RPMI8226 (cell line): ENCODE measurements at places on chromosomes 11 and 22.

DNA sequence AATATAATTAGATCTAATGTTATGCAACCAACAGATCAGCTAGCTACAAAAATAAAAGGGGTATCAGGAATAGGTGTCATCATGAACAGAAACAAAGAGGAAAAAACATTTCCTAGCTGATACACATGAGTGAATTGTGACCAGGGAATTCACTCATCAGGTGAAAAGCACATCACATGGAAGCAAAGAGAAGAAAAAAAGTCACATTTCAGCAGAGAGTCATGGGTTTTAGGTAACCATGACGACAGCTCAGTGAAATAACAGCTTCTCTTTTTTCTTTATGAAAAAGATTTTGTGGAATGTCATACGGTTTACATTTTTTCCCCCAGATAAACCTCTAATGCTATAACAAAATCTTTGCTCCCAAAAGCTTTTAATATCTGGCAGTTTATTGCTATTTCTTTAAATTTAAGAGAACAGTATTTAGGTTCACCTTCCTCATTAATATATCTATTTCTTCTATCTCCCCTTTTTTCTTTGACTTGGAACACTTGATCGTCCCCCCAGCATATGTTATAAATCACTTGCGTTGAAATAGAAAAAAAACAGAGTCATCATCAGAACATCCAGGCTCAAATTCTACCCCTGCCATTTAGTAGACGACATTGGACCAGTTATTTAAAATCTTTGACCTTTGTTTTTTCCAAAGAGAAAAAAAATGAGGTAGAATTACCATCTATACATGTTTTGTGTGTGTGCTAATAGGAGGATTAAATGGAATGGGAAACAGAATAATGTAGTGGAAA lies 5.3 kb downstream of the TYR start:
- DNase-seq: no peak

DNA sequence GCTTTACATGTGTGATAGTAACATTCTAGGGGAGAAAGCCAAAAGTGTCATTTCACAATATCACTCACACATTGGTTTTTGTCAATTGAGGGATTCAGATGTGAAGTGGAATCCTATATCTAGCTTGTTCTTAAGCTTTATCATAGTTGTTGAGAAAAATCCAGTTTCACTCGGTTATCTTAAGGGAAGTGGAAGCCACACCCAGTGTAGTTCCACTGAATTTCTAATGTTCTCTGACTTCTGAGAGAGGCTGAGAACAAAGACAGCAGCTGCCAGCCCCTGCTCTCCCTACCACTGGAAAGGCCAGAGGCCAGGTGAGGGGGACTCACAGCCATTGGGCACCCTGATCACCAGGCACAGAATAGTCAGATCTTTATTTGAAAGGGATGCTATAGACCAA lies 53.7 kb downstream of the THAP12 start:
- DNase-seq: no peak

- DNase-seq: no peak
Measured at GRCh38 chr22:28896611-28897010, 13.2 kb downstream of the ZNRF3 start.

DNA sequence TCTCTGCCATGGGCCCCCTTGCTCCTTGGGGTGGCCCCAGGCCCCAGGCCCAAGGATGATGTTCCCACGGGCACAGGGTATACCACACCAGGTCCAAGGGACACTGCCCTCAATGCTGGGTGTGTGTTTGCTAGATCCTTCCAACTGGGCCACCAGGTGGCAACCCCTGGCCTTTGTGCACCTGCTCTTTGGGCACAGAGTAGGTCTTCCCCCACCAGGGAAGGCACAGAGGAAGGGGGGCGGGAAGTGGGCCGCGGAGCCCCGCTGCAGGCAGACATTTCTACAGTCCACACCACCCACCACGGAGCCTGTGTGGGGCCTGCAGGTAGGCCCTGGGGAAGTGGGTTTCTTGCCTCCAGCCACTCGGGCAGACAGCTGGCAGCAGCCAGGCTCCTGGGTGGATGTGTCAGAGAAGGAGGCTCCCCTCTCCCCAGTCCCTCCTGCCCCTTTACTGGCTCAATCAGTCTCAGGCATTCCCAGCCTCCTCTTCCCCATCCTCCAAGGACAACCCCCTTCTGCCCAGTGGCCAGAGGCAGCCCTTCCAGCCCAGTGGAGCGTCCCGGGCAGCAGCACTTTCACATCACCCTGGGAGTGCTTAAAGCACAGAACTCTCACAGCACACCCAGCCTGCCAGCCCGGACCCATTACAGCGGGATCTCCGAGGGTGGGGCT lies 21.6 kb downstream of the MAFF start:
- DNase-seq: no peak

DNA sequence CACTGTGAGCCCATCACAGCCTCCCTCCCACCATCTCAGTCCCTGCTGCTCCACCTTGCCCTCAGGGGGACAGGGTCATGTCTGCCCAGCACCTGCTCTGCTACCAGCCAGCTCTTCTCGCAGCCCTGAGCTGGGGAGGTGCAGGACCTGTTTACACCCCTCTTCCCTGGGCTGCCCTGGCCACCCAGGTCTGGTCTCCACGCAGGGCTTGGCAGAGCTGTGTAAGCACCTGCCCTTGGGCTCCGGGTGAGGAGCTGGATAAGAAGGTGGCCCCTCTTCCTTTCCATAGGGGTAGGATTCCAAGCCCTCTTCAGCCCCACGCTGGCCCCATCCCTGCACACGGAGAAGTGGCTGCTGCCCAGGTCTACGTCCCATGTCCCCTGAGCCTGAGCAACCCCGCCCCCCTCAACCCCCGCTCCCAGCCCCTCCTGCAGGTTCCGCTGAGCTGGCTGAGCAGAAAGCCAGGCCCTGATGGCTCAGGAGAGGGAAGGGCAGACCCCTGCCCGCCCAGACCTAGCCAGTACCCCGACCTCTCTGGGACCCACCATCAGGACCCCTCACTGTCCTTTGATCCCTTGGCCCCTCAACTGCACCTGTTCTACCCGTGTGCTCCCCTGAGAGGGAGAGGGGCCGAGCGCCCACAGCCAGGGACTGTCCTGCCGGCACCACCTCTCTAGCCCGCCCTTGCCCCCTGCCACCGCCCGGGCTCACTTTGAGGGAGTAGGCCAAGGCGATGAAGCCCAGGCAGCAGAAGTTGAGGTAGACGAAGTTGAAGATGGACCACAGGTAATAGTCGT lies 3.2 kb downstream of the IFITM10 start:
- DNase-seq: no peak

- DNase-seq: no peak
Measured at GRCh38 chr11:73420136-73420535, 43.9 kb downstream of the RELT start.

DNA sequence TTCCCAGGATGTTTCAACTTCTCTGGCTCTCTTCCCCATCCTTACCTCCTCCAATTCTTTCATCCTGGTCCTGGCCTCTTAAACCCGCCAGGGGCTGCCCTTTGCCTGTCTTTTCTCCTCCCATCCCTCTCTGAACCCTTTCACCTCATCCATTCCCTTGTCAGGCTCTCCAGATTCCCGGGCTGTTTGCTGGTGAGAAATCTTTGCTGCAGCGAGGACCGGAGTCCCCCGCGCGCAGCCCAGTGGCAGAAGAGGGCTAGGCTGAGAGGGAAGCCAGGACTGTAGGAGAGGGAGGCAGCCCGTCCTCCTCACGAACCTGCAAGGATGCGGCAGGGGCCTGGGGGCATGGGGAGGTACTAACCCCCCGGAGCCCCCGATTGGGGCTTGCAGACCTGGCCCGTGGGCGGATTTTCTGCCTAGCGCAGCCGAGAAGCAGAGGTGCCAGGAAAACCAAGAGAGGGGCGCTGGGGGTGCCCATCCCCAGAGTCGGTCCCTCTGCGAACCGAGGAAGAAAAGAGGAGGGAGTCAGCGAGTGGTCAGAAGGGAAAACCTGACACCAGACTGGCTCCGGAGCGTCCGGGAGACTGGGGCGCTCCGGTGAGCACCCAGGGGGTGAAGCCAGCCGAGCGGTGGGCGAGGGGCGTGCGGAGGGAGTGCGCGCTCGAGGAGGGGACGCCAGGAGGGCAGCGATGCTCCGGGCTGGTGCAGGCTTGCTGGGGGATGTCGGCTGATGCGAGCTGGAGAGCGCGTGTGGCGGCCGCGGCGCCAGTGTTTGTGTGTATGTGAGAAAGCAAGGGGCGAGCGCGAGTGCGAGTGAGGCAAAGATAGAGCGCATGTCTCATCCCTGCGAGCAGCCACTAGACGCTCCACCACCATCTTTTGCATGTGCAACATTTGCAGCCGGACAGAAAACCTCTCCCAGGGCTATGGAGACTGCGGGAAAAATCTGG lies at the start of gene GRIA4:
TSS of gene GRIA4 (plus strand) at position 242 of the 950 bp plus-strand sequence. CDS start 925 bp downstream, outside the sequence.
- peak; percentile 87 for DNase-seq

DNA sequence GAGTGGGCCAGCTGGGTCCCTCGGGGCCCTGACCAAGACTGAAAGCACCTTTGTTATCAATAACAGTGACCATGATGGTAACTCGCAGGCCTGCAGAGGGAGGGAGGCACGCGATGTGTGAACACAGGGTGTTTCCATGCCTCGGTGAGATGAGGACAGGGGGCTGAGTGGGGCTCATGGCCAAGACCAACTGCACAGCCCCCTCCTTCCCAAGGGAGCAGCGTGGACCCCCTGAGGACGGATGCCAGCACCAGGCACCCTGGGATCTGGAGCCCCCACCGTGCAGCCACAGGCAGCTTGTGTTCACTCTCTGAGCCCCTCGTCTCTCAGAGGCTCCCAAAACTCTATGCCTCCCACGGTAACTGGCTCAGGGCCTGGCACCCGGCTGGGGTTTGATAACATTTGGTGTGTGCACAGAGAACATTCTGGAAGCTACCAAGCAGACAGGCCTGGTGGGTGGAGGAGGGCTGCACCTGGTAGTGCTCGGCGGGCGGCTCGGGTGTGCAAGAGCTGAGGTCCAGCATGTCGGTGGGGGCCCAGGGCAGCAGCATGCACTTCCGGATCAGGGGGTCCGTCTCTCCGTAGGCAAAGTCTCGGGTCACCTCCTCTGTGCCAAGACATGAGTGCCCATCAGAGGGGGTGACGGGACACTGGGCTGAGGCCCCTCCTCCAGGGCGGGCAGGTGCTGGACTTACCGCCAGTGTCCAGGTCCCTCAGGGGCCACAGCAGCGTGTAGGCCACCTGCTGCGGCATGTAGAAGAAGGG lies 7.6 kb downstream of the TTLL12 start:
- DNase-seq: no peak

GRCh38 chr11:113398669-113399430 lies 11.3 kb downstream of the ANKK1 start:
- no peak for DNase-seq

GRCh38 chr22:41286639-41287091 lies 678 bp upstream of the RANGAP1 start:
- peak; percentile 54 for DNase-seq

- no peak for DNase-seq
Measured at GRCh38 chr22:47011131-47011858, 248.8 kb downstream of the TBC1D22A start.

GRCh38 chr11:14455648-14456430 lies 43.8 kb downstream of the COPB1 start:
- no peak for DNase-seq

- no peak for DNase-seq
Measured at GRCh38 chr11:72635309-72635915, 38.8 kb downstream of the PDE2A start.

GRCh38 chr22:39151329-39151975 lies 1.0 kb downstream of the CBX7 start:
- no peak for DNase-seq

- DNase-seq: no peak
Measured at GRCh38 chr11:16097543-16097942, 258.8 kb downstream of the SOX6 start.

DNA sequence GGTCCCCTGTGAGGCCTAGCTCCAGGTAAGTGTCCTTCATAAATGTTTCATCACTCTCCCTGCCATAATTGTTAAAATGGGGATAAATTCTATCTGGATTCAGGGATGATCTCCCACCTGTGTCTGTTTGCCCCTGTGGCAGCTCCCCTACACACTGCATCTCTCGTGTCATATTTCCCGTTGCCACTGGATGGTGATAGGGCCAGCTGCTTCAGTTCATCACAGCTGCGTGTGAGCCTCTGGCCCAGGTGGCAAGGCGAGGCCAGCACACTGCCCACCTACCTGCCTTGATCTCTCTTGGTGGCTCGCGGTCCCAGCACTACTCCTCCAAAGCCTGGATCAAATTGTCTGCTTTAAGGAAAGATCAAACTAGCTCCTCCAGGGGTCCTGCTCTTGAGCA lies 187.4 kb downstream of the GRIK4 start:
- no peak for DNase-seq

DNA sequence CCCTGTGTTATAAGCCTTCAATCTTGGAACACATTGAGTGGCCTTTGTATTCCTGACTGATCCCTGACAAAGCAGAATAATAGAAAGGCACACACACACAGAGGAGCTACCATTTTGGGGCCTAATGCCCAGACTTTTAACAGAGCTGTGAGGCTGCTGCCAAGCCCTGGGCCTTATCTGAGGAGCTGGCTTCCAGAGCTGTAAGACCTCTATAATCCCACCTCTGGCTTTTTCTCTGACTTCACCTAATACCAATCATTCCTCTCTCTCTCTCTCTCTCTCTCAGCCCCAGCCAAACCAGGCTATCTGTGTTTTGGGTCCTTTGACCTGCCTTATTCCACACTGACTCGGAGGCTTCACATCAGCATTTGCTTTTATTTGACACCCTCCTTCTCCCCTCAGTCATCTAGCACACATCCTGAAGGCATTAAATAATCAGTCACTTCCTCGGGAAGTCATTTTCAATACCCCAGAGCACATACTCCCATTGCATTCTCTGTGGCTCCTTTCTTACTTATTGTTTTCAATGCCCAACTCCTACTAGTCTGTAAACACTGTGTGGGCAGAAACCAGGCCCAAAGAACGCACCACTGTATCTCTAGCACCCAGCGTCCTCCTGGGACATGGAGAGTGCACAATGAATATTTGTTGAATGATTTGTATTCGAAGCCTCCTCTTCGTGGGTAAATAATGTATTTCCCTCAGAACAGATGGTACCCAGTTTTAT lies 21.2 kb upstream of the TRIM44 start:
- DNase-seq: no peak

- no peak for DNase-seq
Measured at GRCh38 chr11:31433851-31434250, 64.2 kb downstream of the DNAJC24 start.

GRCh38 chr11:75445315-75445953 lies 12.4 kb upstream of the KLHL35 start:
- peak; percentile 74 for DNase-seq

DNA sequence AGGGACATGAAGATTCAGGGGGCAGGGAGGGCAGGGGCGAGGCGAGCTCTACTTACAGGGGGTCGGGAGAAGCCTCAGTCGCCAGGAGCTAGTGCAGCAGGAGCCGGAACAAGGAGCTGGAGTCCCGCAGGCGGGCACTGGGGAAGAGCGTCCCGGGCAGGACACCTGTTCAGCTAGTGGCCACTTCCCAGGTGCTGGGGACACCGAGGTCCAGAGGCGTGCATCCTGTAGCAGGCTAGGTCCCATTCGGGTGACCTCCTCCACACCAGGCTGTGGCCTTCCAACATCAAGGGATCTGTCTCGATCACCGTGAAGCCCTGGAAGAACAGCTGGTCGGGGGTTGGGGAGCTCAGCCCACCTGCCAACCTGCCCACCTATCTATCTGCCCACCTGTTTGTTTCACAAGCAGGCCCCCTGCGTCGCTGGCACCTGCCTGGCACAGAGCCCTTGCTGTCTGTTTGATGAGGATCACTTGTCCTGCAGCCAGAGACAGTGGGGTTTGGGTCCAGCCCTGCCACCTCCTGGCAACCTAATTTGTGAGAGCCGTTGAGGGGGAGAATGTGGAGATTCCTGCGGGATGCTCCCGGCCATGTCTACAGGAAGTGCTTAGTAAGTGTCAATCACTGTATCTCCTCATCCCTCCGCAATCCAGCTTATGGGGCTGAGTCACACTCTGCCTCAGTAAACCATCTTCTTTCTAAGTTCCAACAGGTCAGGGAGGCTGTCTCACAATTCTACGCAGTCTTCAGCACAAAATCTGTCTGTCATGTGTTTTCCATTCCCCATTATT lies 940.9 kb downstream of the BRD1 start:
- no peak for DNase-seq
